ENCODE measurements at places on chromosomes 5 and 9.

- H3K27me3 ChIP-seq: peaks cover 63% of the 10 kb centered on the region
- no peaks in the 10 kb centered on the region for H3K4me1 ChIP-seq
- peak; percentile 86 for DNase-seq
Measured at GRCh38 chr9:22010866-22011625, 1.9 kb upstream of the CDKN2B start.

DNA sequence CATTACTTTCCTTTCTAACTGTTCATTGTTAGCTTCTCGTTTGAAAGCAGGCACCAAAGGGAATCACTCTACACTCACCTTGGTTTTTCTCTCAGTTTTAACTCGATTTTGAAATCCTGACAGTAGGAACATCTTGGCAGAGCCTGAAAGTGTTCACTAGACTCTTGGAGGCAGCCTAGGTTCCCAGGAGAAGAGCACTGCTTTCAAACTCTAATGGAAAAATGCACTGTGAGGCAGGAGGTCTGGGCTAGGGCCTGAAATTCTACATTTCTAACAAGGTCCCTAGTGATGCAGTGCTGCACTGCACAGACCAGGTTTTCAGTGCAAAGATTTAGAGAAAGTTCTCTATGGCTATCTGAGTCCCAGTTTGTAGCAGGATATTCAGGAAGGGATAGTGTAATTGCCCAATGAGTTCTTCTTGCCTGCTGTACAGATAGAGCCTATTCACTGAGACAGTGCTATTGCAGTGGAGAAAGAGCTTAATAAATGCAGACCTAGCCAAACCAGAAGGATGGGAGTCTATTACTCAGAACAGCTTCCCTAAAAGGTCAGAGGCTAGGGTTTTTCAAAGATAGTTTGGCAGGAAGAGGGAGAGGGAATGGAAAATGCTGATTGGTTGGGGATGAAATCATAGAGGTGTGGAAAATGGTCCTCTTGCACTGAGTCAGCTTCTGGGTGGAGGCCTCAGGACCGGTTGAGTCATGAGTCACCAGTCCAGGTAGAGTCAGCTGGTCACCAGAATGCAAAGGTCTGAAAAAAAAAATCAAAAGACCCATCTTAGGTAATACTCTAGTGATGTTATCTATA, 153.9 kb downstream of the GPBP1 start:
- H3K4me3 ChIP-seq: no peak overlapping the region
- H3K36me3 ChIP-seq: no peaks in the 10 kb centered on the region
- no peak for DNase-seq
- no peaks in the 10 kb centered on the region for H3K27me3 ChIP-seq

- no peak for DNase-seq
- no peak overlapping the region for H3K4me3 ChIP-seq
- H3K27me3 ChIP-seq: no peaks in the 10 kb centered on the region
- no peaks in the 10 kb centered on the region for H3K36me3 ChIP-seq
- peaks cover 16% of the 10 kb centered on the region for H3K4me1 ChIP-seq
- no peak overlapping the region for H3K27ac ChIP-seq
Measured at GRCh38 chr5:55638051-55638450, 74.1 kb downstream of the SLC38A9 start.

GRCh38 chr5:168047043-168047668, 244.3 kb upstream of the WWC1 start:
- H3K27me3 ChIP-seq: no peaks in the 10 kb centered on the region
- no peak overlapping the region for H3K4me3 ChIP-seq
- no peaks in the 10 kb centered on the region for H3K36me3 ChIP-seq

DNA sequence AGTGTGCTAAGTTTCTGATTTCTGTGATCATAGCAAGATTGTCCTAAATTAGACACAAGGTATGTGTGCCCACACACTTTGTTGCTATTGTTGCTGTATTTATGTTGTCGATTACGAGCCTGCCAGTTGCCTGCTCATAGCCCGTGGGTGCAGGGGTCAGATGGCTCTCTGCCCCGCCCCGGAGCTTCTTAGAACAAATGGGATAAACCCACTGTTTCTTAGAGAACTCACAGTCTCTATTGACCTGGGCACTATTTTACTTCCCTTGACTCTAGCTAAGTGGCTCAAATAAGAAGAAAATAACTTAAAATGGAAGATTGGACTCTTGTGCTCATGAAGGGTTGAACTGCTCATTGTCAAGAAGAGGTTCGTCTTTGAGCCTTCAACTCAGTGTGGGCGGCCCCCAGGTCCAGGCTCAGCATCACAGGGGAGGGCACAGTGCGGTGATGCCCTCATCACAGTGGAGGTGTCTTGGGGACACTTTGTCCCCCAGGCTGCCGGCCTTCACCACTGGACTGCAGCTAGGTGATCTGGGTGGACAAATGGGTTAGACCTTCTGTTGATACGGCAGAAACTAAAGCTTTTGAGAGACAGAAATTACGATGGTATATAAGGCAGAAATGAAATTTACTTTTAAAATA, 155.5 kb downstream of the TENT4A start:
- H3K27ac ChIP-seq: no peak overlapping the region
- no peak overlapping the region for H3K4me3 ChIP-seq
- no peaks in the 10 kb centered on the region for H3K36me3 ChIP-seq
- no peaks in the 10 kb centered on the region for H3K4me1 ChIP-seq

DNA sequence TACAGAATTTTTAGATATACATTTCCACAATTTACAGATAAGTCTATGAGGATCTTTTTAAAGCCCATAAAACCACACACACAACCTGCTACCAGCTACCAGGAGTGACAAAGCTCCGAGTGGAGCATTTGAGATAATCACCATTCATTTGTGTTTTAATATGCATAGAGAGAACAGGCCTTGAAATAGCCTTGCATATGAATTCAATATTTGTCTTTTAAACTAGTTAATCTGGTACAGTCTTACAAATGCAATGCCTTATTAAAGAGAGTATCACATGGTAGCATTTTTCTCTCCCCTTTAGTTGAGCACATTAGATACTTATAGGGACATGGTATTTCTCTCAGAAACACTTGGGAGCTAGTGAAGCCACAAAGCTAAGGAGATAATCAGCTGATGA, 49.1 kb downstream of the SEMA5A start:
- H3K36me3 ChIP-seq: no peaks in the 10 kb centered on the region
- no peaks in the 10 kb centered on the region for H3K27me3 ChIP-seq
- H3K27ac ChIP-seq: no peak overlapping the region
- no peak overlapping the region for H3K4me3 ChIP-seq
- H3K4me1 ChIP-seq: peaks cover 16% of the 10 kb centered on the region

- H3K4me1 ChIP-seq: peaks cover 4% of the 10 kb centered on the region
- no peaks in the 10 kb centered on the region for H3K36me3 ChIP-seq
- peaks cover 70% of the 10 kb centered on the region for H3K27me3 ChIP-seq
Measured at GRCh38 chr5:14870337-14871213, 1.0 kb downstream of the ANKH start.

GRCh38 chr9:12351293-12352044, 341.7 kb upstream of the TYRP1 start:
- peak overlapping the region; percentile 33 for H3K27ac ChIP-seq
- H3K4me3 ChIP-seq: no peak overlapping the region
- peaks cover 8% of the 10 kb centered on the region for H3K4me1 ChIP-seq
- no peaks in the 10 kb centered on the region for H3K36me3 ChIP-seq

DNA sequence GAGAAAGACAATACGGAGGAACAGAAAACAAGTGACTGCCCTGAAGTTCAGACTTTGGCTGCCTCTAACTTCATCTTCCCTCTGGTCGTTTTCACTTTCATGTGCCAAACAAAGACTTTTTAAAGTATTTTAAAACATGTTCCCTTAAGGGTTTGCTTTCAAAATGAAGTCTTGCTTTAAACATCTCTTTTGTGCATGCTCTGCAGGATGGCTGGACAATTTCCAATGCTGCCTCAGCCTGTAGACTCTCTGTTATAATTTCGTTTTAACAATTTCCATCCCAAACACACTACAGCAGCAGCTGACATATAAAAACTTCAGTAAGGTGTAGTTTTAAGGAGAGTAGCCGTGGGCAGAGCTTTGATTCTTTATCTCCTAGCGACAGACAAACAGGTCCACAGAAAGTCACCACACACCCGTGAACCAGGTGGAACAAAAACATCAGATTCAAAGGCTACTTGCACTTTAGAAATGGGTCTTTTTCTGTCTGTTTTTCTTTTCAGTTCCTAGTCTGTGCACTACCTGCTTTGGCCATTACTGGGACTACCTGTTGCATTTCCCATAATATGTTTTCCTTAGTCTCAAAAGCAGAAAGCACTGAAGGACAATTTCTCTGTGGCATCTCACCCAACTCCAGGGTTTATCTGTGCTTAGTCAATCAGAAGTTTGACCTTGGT, 308.9 kb downstream of the DTWD2 start:
- no peaks in the 10 kb centered on the region for H3K27me3 ChIP-seq
- no peak overlapping the region for H3K27ac ChIP-seq
- no peak overlapping the region for H3K4me3 ChIP-seq
- H3K4me1 ChIP-seq: peaks cover 23% of the 10 kb centered on the region
